ENCODE measurements at places on chromosomes 16 and 17.
A peak's percentile ranks its signal among the peaks of the same experiment; 100 is the strongest.

GRCh38 chr17:1156864-1157263, 22.9 kb downstream of the ABR start:
- DNase-seq, result no peak

DNA sequence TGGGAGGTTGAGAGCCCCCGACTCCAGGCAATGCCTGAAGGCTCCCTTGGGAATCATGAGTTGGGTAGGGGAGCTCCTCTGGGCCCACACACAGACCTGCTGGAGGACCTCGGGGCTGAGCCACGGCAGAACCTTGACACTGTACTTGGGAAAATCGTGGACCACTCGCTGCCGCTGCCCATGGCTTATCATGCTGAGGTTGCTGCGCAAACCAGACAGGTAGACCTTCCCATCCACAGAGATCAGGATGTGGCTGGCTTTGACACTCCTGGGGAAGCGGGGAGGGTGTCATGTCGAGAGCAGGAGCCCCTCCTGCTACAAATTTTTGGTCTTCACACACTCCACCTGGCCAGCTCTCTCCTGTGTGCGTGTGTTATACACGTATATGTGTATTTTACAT, 7.2 kb upstream of the LIMD2 start:
- DNase-seq, result peak; percentile 30

GRCh38 chr17:77692571-77693161, 265.8 kb upstream of the TNRC6C start:
- DNase-seq, result peak; percentile 12

DNA sequence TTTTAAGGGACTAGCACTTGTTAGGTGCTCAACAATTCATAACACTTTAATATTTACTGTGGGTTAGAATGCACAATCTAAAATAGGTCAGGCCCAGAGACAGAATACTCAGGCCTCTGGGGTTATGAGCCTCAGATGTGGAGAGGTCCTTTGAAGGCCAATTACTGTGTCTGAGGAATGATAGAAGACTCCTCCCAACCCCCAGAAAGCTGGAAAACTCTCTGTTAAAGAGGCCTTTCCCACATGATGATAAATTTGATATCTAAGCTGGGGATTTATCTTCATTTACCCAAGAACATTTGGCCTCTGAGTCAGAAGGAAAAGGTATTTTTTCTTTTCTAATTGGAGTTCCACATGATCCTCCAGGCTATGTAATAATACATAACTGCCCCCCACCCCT, 41.1 kb upstream of the MMD start:
- no peak for DNase-seq

DNA sequence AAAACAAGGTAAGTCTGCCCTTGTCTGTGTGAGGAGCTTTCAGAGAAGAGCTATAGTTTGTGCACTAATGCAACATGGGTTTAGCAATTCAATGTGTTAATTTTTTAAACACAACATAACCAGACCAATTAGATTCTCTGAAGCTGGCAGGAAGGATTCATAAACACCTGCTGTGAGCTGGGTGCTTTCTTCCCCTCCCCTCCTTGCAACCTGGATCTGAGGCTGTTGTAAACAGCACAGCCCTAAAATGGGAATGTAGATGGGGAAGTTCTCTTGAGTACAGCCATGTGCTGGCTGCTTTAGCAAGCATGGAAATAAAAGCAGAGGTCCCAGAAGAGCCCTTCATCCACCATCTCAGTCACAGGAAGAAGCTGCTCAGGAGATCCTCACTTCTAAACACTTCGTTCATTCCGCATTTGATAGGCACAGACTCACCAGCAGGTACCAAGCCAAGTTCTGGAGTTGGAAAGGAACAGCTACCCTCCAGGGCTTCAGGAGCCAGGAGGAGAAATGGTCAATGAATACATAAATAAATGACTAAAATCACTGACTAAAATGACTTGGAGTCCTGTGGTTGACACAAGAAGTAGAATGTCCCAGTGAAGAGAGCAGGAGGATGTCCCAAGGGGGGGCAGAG, 21.7 kb downstream of the AXIN2 start:
- DNase-seq, result no peak

Data from effector memory CD8-positive, alpha-beta T cell (primary cell).